NCI-H510A treated with DMSO at 0.1 percent for 48 hours (cell line): ENCODE measurements at places on chromosomes 7 and 10.

GRCh38 chr7:140421521-140421920 lies 17.7 kb downstream of the RAB19 start:
- DNase-seq: no peak

DNA sequence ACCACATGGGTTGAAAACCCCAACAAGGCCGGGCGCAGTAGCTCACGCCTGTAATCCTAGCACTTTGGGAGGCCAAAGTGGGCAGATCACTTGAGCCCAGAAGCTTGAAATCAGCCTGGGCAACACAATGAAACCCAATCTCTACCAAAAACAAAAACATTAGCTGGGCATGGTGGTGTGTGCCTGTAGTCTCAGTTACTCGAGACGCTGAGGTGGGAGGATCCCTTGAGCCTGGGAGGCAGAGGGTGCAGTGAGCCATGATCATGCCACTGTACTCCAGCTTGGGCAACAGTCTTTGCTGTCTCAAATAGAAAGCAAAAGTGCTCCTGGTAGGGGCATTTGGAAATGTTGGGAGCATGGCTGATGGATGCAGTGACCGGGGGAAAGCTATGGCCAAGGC lies 209.6 kb upstream of the PLXNA4 start:
- DNase-seq: no peak

DNA sequence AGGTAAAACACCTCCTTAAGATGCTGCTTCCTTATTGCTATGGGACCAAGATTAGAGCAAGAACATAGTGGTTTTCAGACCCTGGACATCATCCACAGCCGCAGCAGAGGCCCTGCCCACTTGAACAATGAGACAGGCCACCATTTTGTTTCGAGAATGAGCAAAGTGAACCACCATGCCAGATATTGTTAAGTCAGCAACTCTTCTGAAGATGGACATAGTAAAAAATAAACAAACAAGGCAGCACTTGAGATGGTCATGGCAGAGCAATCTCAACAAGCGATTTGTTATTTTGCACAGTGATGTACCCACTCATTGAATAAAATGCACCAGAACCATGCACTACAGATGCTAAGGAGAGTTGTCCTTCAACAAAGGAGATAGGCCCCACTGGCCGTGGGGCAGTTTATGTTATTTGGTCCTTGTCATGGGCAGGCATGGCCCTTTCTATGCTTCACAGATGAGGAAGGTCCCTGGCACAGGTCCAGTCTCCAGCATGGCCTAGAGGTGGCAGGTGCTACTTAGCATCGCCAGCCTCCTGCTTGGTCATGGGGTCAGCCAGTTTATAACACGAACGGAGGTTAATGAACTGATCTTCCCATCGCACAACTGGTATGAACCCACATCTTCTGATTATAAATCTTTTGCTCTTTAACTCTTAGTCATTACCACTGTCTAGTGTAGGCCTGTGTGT lies 44.1 kb downstream of the IKZF1 start:
- peak; percentile 70 for DNase-seq

DNA sequence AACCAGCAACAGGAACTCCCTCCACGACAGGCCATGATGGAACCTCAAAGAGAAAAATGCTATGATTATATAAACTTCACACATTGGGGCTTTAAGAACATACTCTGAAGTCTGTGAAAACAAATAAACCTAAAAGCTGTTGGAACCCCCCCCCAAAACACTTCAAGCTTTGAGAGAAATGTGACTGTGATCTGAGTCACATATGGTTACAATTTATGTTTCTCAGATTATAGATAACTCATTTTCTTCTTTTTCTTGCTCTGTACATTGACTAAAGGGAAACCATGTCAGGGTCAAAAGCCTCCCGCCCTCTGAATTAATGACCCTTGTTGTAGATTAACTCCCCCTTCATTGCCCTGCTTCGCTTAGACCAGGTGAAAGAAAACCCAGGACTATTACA lies 15.8 kb downstream of the VOPP1 start:
- no peak for DNase-seq

DNA sequence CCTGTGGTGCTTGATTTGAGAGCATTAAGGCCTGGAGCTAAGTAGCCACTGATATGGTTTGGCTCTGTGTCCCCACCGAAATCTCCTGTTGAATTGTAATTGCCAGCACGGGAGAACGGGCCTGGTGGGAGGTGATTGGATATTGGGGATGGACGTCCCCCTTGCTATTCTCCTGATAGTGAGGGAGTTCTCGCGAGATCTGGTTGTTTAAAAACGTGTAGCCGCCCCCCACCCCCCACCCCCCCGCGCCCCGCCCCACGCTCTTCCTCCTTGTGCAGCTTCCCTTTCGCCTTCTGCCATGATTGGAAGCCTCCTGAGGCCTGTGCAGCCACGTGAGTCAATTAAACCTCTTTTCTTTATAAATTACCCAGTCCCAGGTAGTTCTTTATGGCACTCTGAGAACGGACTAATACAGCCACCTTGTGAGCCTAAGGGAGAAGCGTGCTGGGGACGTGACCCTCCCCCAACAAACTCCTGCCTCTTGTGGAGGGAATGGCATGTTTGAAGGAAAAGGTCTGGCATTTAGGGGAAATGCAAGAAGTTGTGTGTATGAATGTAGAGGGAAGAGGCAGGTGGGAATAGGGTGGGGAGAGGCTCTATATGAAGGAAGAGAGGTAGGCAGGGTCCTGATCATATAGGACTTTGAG lies 118.0 kb upstream of the KMT2C start:
- DNase-seq: no peak

DNA sequence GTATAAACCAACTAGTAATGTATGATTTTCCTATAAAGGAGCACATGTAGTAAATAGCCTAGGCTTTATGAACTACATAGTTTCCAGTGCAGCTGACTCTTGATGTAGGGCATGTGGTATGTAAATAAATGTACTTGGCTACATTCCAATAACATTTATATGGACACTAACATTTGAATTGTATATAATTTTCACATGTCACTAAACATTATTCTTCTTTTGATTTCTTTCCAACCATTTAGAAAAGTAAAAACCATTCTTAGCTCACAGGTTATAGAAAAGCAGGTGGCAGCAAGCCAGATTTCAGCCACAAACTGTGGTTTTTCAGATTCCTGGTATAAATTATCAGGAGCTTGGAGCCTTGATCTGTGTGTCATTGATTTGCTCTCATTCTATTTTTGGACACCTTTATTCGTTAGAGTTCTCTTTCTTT lies 1182.0 kb downstream of the CNTNAP2 start:
- DNase-seq: peak; percentile 29

GRCh38 chr10:11654659-11655058 lies 43.2 kb upstream of the USP6NL start:
- DNase-seq: no peak

DNA sequence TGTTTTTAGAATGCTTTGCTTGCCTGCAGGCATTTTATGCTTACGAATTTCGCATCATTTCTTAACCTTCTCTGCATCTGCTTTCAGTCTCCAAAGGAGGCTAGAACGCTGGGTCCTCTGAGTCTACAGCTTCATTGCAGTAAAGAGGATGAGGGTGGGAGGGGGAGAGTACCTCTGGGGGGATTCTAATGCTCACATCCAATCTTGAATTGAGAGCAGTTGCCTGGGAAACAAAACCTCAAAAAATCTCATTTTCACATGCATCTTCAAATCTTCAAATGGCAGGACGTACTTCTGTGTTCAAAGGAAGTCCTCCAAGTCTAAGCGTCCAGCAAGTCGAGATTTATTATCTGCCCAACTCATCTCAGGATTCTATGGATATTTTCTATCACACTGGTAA lies 100.7 kb upstream of the PRKCQ start:
- DNase-seq: no peak

DNA sequence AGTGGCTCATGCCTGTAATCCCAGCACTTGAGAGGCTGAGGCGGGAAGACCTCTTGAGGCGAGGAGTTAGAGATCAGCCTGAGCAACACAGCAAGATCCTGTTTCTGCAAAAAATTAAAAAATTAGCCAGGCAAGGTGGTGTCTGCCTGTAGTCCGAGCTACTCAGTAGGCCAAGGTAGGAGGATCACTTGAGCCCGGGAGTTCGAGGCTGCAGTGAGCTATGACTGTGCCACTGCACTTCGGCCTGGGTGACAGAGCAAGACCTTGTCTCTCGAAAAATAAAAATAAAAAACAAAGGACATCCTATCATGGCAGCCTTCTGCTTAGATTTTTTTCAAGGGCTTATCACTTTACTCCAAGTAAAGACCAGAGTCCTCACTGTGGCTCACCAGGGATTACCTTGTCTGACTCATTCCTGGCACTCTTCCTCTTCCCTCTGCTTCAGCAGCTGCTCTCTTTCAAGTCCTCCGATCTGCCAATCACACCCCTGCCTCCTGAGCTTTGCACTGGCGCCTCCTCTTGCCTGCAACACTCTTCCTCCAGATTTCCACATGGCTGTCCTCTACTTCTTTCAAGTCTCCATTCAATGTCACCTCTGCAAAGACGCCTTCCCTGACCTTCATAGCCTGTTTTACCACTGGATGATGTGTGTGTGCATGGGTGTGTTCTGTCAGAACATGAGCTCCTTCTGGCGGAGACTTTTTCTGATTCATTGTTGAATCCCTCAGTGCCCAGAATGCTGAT lies 7.7 kb downstream of the PRTFDC1 start:
- DNase-seq: no peak

GRCh38 chr10:8738987-8739386 lies 684.5 kb downstream of the GATA3 start:
- DNase-seq: no peak

DNA sequence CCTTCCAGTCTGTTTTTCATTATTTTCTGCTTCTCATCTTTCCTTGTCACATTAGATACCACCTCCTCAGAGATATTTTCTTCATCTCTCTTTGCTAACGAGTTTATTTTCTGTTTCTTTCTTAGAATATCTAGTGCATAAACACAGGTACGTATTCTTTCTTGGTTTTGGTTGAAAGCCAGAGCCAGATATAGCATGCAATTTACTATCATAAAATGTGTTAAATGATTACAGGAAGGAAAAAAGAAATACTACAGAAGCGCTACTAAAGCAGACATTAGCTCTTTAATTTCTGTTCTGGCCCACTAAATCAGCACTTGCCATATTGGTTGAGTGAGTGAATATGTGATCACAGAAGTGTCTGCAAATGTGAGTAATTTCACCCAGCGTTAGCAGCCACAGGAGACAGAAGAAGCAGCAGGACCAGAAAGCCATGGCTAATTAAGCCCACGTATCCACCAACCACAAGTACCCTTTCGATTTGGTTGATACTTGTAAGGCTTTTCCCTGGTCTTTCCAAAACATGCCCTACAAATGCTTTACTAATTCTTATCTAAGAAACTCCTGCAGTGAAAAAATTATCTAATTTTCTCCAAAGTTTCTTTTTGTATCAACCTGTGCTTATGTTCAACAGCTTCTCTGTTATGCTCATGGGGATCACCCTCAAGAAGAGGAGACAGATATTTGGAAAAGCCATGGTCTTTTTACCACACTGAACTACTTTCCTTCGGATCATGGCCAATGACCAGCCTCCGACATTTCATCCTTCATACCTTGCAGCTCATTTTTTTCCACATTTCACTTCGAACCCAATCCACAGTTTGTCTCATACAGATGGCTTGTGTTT lies 23.1 kb upstream of the MACC1 start:
- no peak for DNase-seq

GRCh38 chr7:73577627-73578341 lies 595 bp downstream of the TBL2 start:
- peak; percentile 11 for DNase-seq

DNA sequence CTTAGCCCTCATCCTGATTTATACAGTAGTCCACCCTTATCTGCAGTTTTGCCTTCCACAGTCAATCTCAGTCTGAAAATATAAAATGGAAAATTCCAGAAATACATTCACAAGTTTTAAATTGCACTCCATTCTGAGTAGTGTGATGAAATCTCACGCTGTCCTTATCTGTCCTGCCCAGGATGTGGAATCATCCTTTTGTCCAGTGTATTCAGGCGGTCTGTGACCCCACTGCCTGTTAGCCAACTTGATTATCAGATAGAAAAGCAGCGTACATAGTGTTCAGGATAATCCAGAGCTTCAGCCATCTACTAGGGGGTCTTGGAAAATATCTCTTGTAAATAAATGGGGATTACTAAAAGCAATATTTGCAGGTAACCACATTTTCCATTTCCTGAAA lies 146.3 kb downstream of the MALRD1 start:
- no peak for DNase-seq

DNA sequence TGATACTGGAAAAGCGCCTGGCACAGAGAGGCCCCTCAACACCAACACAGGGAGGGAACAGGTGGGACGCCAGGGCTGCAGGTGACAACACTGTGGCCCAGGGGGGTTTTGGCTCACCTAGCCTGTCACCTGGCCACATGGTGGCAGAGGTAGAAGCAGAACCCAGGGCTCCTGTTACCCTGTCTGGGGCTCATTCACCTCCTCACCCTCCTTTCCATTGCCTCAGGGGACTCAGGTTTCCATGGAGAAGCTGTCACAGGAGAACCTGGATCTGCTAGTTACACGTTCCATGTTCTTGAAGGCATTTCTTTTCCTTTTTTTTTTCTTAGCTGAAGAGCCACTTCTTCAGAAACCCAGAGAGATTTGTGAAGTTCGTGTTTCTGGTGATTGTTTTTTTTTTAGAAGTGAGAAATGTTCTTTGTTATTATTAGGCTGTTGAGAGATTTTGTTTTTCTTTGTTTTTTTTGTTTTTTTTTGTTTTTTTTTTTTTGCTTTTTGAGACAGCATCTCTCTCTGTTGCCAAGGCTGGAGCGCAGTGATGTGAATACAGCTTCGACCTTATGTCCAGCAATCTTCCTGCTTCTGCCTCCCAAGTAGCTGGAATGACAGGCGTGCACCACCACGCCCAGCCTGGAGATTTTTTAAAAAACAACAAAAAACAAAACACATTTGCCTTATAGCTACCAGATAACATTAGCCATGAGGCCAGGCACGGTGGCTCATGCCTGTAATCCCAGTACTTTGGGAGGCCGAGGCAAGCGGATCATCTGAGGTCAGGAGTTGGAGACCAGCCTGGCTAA lies 16.0 kb downstream of the DENND2A start:
- no peak for DNase-seq

GRCh38 chr10:76270464-76270863 lies 839.0 kb downstream of the LRMDA start:
- no peak for DNase-seq

DNA sequence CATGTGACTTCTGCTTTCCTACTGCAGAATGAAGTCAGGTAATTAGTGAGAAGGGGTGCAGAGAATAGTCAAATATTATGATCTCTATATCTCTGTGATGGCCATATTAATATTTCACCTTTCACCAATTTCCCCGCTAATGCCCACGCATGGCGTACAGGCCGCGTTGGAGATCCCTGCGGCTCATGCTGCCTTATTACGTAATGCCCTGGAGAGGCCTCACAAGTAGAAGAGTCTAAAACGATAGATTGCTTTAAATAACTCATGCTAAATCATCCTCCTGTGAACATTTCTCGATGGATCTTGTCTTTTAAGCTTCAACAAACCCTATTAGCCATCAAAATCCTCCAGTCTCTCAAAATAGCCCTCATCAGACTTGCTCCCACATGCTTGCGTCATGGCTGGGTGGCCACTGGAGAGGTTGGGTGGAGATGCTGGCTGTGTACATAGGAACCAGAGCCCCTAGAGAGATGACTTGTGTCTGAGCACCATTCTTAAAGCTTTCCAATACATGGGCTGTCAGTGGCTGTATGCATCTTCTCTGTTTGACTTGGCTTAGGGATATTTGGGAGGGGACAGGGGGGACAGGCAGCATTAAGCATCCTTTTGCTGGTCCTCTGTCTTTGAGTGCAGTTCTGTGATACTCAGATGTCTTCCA lies 79.5 kb upstream of the INSYN2A start:
- DNase-seq: peak; percentile 78
